ENCODE measurements at places on chromosomes 4 and X.

- no peak for DNase-seq
These were observed 27.5 kb downstream of the YY2 start for GRCh38 chrX:21883258-21883657.

DNA sequence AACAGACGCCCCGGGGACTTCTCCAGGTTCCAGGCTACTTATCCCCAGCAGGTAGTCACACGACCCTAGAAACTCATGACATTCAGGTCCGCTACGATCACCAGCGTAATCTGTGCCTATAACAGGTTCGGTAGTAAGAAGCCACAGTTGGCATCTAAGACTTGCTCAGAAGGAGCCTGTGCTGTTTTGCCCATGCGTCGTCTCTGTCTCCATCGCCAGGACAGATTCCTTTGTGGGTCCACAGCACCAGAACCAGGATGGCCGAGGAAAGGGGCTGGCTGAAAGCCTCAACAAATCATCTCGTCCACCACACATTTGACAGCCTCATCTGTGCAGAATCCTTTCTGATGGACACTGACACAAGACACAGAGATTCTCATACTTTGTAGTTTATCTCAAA is 319.5 kb upstream of the AGA start:
- no peak for DNase-seq

DNA sequence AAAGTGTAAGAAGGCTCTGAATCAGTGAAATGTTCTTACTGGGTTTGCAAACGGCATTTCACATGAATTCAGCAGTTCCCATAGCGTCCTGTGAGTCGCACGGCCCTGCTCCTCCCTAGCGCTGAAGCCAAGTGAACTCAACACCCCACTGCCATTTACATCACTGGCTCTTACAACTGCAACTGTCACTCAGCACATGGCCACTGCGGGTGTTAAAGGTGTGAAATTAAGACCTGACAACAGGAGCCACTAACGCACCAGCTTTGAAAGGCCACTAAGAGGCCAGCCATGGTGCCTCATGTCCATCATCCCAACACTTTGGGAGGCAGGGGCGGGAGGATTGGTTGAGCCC is 31.7 kb downstream of the RNF212 start:
- no peak for DNase-seq

DNA sequence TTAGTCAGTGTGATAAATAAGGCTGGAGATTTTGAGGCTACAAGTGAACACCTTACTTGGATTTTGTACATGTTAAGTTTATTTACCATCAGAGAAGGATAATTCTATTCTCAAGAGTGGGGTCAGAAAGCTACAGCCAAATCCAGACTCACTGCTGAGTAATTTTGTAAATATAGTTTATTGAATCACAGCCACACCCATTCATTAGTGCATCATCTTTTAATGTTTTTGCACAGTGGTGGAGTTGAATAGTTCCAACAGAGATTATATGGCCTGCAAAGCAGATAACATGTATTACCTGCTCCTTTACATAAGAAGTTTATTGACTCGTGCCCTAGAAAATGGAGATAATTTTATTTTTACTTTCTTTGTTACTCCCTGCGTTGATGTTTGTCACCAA is 60.4 kb downstream of the PCDH18 start:
- DNase-seq, result no peak

- no peak for DNase-seq
These were observed 133.9 kb upstream of the CXorf66 start for GRCh38 chrX:140099221-140099620.

DNA sequence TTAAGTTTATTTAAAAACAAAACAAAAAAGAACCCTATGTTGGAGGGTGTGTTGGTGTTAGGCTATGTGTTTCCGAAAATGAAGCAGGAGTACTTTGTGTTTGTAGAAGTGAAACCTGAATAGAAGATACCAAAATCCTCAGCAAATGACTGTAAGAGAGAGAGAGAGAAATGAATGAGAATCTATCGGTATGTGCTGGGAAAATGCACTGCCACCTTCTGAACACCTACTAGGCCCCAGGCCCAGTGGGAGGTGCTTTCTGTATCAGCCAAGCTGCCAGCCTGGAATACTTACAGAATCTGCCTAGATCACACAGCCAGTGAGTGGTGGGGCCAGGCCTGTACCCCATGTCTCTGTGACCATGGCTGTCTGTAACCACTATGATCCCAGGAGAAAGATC is 14.9 kb upstream of the PIM2 start:
- DNase-seq, result no peak
